Stimulated activated CD8-positive, alpha-beta memory T cell treated with anti-CD3 and anti-CD28 coated beads, Interleukin-4, amount 100 ng/mL, for 48 hours (primary cell): ENCODE measurements at places on chromosomes 6 and 20.

- no peak for DNase-seq
Measured at GRCh38 chr20:58092353-58092752, 136.1 kb downstream of the ANKRD60 start.

GRCh38 chr6:33193619-33194018, 1.4 kb upstream of the COL11A2 start:
- DNase-seq = no peak

GRCh38 chr6:105001906-105002305, 45.0 kb downstream of the LIN28B start:
- DNase-seq = no peak

DNA sequence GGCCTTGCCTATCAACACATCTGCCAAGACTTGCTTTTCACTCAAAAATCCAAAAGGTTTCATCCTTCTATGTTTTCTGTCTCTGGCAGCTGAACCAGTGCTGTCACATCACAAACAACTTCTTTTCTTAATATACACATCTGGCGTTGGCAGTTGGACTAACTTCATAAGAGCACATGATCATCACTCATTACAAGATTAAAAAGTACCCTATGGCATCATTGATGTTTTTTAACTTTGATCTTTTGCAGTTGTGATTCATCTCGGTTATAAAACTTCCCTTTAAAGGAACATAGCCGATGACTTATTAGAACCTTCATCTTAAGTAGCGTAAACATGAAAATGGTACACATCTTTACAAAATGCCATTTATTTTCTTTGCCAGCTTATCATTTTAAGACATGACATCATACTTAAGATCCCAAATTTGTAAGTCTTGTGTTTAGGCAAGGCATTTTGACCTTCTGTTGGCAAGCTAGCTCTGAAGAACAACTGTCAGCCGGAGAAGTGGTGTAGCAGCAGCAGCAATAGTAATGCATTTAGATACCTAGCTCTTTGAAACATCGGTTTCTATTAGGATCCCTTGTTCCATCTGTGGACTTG, 64.2 kb upstream of the SUPT3H start:
- DNase-seq = no peak

GRCh38 chr20:22513574-22513973, 70.8 kb downstream of the FOXA2 start:
- DNase-seq = no peak

GRCh38 chr6:110589865-110590513, 113.6 kb upstream of the SLC22A16 start:
- no peak for DNase-seq

DNA sequence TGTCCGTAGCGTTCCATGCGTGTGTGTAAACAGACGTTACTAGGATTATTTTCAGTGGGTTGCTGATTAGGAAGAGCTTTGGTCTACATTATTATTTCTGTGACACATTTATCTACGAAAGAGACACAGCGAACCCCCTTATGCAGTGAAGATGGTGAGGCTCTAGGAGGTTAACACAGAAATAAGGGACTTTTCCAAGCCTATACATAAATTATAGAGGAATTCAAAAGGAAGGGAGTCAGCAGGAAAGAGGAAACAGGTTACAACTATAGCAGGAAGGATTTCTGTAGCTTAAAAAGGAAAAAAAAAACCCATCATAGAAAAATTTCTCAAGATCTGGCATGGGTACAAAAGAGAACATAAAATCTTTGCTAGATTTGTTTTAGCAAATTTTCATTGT, 12.9 kb upstream of the RPS6KA2 start:
- no peak for DNase-seq

DNA sequence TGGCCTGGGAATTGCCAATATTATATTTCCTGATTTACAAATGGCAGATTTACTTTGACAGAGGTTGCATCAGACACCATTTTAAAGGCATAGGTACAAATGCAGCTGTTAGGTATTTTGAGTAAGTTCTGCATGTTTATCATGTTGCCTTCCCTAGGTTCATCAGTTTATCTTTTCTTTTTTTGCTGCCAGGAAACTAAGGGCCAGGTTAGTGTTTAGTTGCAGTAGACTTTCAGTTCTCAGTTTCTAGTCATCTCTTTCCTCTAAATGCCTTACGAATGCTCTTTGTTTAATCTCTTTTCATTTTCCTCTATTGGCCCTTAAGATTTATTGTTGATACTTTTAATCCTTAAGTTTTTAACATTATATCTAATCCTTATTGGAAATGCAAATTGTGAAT, 129.9 kb downstream of the SMAP1 start:
- no peak for DNase-seq

- peak; percentile 76 for DNase-seq
Measured at GRCh38 chr6:159979136-159979874, 10.4 kb downstream of the IGF2R start.

DNA sequence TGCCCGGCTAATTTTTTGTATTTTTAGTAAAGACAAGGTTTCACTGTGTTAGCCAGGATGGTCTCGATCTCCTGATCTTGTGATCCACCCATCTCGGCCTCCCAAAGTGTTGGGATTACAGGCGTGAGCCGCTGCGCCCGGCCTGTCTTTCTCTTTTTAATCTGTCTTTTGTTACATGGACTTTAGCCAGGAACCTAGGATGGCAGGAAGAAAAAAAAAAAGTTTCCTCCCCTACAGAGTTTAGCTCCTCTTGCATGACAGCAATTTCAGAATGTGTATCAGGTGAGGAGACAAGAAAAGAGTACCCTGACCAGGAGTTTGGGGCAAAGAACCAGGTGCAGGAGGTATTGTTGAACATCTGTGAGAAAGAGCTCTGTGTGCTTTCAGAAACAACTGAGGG, 21.4 kb upstream of the TXLNB start:
- no peak for DNase-seq

DNA sequence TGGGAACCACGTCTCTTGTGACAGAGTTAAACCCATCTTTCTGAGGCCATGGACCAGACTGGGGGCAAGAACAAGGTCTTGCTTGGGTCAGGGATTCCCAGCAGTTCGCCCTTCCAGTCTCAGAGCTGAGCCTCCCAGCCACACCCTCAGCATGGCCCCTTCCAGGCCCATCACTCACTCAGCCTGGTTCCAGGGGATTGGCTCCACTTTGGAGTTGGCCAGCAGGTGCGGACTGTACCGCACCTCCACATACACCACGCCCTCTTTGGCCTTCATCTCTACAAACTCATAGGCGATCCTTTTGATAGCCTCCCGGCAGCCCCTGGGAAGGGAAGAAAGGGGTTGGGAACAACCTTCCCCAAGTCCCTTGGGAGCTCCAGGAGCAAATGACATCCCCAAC, 25.2 kb downstream of the ADA start:
- no peak for DNase-seq

GRCh38 chr6:147868427-147869190, 360.1 kb downstream of the SAMD5 start:
- DNase-seq = no peak

GRCh38 chr6:105209950-105210706, 30.3 kb upstream of the POPDC3 start:
- DNase-seq = no peak

GRCh38 chr6:51702851-51703250, 384.6 kb downstream of the PKHD1 start:
- DNase-seq = no peak

- no peak for DNase-seq
Measured at GRCh38 chr6:170202416-170203135, 88.3 kb downstream of the DLL1 start.

- no peak for DNase-seq
Measured at GRCh38 chr6:157092736-157093135, 230.6 kb downstream of the TMEM242 start.

DNA sequence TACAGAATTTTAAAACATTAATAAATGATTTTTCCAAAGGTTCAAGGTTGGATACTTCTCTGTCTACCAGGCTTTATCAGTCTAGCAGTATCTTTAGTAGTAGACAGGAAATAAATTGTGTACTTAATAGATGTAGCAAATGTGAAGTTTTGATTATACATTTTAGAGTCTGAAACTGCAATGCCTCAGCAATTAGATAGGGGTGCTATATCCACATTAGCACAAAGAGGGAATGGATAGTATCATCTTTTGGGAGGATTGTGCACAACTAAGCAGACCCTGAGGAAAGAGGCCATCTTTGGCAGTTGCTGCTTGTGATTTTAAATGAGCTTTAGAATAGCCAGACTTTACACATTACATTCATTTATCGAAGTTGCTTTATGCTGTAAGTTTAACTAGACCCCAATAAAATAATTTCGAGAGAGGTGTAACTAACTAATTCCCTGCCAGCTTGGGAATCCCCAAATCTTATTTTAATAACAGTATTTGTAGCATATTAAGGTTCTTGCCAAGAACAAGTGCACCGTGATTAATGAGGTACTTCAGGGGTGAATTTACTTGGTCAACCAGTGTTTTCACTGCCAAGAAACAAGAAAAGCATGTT, 2.8 kb downstream of the KCNQ5 start:
- no peak for DNase-seq

DNA sequence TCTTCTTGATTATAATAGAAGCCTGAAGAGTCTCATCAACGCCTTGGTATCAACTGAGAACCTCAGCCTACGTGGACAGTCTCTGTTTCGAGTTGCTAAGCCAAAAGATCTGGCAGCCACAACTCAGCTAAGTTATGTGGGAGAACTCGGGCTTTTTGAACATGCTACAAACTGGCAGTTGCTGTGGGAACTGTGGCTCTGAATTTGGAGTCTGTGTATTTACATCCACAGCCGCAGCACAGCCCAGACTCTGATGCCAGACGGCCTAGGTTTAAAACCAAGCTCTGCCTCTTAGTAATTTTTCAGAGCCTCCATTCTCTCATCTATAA, 35.8 kb downstream of the RIPOR2 start:
- peak; percentile 59 for DNase-seq

- DNase-seq = no peak
Measured at GRCh38 chr6:46059608-46060007, 43.9 kb upstream of the CLIC5 start.

- DNase-seq = no peak
Measured at GRCh38 chr6:159686703-159687102, 6.3 kb downstream of the SOD2 start.

DNA sequence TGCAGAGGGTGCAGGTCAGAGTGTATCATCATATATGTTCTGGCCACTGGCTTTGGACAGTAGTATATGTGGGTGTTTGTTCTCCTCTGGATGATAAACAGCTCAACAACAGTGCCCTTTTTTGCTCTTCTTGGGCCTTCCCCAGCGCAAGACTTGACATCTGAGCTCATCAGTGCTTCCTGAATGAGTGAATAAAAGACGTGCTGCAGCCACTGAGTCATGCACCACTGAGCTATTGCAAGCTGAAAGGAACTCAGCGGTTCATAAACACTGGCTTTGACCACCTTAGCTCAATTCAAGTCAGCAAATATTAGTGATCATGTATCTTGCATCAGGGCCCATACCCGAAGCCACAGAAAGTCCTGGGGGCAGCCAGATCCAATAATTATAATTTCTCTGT, 105.3 kb upstream of the KCNG1 start:
- DNase-seq = peak; percentile 33

- no peak for DNase-seq
Measured at GRCh38 chr20:54127855-54128574, 45.8 kb downstream of the CYP24A1 start.

GRCh38 chr6:125764121-125764671, 14.8 kb downstream of the HEY2 start:
- DNase-seq = no peak

DNA sequence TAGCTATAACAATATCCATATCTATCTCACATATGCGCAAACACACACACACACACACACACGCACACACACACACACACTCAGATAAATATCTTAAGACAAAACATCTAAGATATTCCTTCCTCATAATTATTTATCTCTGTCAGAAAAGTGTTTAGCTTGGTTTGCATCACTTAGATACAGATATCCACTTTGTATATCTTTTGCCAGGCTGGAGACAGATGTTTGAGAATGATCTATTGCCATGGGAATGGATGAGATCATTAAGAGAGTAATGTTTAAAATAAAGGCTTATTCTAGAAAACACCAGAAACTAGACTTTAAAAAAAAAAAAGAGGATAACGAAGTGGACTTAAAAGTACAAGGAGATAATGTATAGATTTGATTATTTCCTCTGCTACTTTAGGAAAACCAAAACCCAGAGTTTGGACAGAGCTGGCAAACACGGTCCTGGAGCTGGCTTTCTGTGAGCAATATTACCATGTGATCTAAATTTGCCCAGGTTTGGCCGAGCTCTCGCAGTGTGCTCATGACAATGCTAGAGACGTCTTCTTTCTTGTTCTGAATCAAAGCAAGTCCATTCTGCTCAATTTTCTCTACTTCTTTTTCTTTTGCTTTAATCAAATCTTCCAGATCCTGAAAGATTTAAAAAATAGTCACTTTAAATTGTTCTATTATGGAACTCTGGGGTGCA, 411.8 kb downstream of the SYNE1 start:
- DNase-seq = no peak

GRCh38 chr20:34179637-34180360, 61.4 kb upstream of the ASIP start:
- DNase-seq = no peak

GRCh38 chr20:3378138-3378537, 29.3 kb downstream of the DNAAF9 start:
- no peak for DNase-seq

- no peak for DNase-seq
Measured at GRCh38 chr20:31607640-31608250, 2.7 kb downstream of the ID1 start.

GRCh38 chr6:157685596-157686280, 137.3 kb upstream of the SNX9 start:
- no peak for DNase-seq

DNA sequence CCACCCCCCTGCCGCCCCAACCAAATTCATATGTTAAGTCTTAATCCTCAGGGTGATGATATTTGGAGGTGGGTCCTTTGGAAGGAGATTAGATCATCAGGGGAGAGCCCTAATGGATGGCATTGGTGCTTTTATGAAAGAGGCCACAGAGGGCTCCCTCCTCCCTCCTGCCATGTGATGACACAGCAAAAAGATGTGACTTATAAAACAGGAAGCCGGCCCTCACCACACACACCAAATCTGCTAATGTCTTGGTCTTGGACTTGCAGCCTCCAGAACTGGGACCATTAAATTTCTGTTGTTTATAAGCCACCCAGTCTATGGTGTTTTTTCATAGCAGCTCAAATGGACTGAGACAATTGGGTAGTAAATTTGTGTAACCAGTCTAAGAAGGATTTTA, 176.3 kb downstream of the ADGRG6 start:
- no peak for DNase-seq
